Osteoblast (primary cell): ENCODE measurements at places on chromosomes 3 and 15. TPM values are rescaled to one million over a fixed set of nuclear protein-coding genes. Genes with fewer than 3 reads are reported as not detected.

DNA sequence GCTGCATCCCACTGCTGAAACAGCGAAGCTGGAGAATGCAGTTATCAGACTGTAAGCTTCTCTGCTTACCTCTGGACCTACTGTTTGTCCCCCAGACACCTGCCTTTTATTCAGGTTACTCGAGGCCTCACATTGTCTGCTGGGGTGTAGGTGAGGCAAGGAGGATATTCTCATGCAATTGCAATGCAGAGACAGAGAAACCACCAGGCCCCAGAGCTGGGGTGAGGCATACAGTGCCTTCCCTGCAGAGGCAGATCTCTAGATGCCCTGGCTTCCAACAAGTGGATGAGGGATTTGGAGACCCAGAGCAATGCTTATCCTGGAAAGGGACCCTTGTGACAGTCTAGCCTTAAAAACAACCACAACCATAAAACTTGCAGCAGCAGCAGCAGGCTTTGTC, 263.4 kb upstream of the ST8SIA2 start:
- DNase-seq = no peak

- peak; percentile 47 for DNase-seq
These were observed 42.3 kb downstream of the ZDHHC19 start for GRCh38 chr3:196168808-196169391.

GRCh38 chr3:141302364-141303141, 65.8 kb upstream of the ZBTB38 start:
- DNase-seq = no peak

DNA sequence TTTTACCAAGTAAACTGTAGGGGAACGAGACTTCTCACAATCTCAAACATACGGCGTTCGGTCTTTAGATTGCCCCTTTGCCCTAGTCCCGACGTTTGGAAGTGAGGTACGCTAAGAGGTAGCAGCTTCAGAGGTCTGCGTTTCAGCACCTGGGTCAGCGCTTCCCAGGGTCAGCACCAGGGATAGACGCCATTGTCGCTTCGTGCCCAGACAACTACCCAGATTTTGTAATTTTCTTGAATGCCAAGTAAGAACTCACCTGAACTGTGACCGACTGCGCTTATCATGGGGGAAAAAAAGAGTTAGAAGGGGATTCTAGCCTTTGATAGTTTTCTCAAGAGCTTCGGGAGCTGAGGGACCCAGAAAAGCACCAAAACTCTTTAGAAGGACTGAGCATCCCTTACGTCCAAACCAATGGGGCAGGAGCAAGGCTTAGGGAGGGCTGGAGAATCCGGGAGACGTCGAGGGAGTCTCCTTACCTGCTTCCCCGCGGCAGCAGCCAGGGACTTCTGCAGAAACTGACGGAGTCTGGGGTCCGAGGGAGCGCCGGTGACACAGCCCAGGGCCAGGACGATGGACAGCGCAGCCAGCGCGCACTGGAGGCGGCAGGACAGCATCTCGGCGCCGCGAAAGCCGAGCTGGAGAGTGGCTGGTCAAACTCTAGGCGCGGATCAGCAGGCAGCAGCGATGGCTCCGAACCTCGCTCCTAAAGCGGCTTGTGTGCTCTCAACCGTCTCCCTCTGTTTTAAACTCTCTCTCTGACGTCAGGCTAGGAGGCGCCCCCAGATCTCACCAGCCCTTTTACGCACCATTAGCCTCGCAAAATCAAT, at the start of gene SST:
SST (minus strand) TSS at position 720 of the 830 bp plus-strand sequence; CDS start at position 617, 103 bp downstream.
- no peak for DNase-seq

- no peak for DNase-seq
These were observed 26.4 kb upstream of the ATP8B4 start for GRCh38 chr15:50145451-50145872.

Gene PARP3
- 39.2 and 46.0 TPM in 2 replicates for total RNA-seq

DNA sequence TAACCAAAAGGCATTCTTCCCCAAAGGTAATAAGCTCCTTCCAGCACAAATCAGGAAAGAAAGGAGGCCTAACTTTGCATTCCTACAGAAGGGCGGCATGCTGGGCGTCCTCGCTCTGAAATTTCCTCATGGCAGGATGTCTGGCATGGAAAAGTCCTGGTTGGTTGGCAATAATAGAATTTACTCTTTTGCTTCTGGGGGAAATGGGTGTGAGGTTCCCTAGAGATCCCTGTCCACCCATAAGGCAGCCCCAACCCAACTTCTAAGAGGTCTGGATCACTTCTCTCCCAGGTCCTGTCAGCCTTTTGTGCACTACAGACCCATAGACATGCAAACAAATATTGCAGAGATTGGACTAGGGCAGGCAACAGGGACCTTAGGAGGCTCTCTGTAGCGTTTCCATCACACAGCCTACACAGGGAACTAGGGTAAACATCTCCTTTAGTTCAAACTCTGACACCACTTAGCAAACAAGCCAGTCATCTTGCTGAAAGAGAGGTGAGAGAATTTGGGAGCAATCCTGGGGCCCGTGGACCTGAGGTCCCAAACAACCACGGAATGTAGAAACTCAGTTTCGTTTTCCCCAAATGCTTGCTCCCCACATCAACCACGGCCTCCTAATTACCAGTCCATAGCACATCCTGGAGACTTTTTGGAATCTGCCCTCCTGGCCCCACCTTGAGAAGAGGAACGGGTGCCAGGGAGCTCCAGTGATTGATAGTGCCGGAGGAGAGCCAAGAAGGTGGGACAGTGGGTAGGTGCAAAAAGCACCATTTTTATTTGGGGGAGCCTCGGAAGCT, 2.1 kb downstream of the ZIC4 start:
- DNase-seq = peak; percentile 59

GRCh38 chr3:169390271-169390670, 273.2 kb downstream of the MECOM start:
- DNase-seq = no peak

DNA sequence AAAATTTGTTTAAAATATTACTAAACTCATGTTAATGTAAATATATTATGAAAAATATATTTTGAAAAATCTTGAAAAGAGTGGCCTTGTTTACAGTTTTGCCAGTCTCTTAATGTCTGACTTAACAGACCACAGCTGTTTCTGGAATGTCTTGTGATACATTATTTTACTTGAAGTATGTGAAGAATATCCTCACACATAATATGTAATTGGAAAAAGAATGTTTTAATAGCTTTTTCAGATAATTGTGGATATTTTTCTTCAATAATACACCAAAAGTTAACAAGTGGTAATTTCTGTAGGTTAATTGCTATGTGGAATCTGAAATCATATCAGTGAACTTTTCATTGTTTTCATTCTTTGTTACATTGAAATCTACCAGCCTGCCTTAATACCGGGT, 101.3 kb downstream of the UBE2E2 start:
- no peak for DNase-seq

Gene IL20RB
- 1.2 and 1.8 TPM in 2 replicates for total RNA-seq

Gene CEP19
- 3.6 and 3.8 TPM in 2 replicates for total RNA-seq

GRCh38 chr3:27678234-27678633, 43.9 kb downstream of the EOMES start:
- no peak for DNase-seq

Gene CA12
- 107 and 114 TPM in 2 replicates for total RNA-seq

GRCh38 chr3:5181469-5182141, 5.9 kb upstream of the EDEM1 start:
- DNase-seq = no peak

Gene DPH6
- total RNA-seq = 13.6 and 20.6 TPM in 2 replicates

Gene CSPG4
- 11.5 and 20.3 TPM in 2 replicates for total RNA-seq

Gene CIB2
- total RNA-seq = 1.5 and 2.2 TPM in 2 replicates

GRCh38 chr15:25136119-25136518, 181.3 kb downstream of the SNRPN start:
- no peak for DNase-seq

DNA sequence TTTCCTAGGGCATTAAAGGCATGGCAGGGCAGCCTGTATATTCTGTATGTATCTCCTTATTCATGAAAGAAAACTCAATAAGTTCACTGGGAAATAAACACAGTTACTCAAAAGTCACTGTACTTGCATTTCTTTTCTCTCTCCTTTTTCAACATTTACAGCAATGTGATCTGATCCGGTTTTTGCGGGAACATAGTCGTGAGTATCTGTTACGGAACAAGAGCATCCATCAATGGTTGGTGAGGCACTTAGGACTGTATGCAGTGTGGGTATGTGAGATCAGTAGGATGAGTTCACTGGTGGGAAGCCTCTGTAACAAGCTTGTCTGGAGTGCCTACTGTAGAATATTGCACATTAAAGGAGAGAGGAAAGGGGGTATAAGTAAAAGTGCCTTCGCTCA, 80.7 kb downstream of the COL6A5 start:
- DNase-seq = no peak

Gene SCN5A
- under 0.01 TPM in 1 of 2 replicates, not detected in the other for total RNA-seq

DNA sequence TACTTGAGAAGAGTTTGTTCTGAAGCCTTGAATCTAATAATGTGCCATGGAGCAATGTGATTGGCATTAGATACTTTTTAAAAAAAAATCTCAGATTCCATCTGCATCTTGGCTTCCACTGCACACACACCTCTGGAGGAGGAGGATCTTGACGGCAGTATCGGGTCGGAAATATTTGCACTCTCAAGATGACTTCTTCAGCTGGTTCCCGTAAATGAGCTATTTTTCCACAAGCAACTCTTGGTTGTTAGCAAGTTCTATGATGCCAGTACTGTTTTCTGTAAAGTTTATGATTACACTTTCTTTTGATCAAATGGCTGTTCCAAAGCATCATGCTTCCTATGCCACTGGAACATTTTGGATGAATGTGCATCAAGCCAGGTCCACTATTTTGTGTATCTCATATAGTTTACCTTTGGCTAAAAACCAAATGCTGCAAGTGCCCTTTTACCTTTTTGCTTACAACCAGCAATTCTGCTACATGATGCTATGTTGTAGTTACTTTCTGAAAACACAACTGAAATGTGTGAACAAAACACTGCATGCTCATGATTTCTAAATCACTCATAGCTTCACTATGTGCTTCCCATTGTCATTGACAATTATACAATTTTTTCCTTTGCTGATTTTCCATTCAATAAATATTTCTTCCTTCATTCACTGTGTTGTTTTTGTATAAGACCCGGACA, 43.8 kb downstream of the CCR3 start:
- no peak for DNase-seq

DNA sequence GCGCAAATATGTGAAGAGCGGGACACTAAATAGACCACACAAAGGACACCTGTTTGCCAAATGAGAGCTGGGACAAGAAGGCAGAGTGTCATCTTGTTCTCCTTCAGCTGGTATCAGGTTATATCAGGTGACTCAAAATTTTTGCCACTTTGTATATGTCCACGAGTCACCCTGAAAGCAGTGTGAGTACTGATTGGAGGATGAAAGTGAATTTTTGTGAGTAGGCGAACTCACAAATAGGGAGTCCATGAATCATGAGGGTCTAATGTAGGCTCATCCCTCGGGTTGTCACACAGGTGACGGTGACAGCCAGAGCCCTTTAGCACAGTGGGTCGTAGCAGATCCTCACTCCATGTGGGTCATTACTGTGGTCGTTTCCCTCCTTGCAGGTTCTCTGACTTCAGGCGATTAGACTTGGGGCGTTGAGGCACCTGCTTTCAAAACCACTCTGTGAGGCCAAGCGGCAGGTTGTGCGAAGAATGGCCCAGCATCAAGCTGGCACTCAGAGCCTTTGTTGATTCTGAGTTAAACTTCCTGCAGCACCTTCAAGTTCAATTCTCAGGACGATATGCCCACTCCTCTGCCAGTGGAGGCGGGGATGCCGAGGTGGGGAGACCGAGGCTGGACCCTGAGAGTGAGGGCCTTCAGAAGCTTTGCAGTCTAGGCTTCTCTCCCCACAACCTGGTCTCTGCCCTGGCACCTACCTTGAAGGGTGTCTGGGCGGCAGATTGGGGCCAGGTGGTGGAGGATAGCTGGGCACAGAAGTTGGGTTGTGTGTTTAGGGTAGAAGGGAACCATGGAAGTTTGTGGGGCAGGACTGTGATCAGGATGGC, 173.8 kb downstream of the SMAD6 start:
- no peak for DNase-seq

Gene PARP15
- 3.2 and 3.6 TPM in 2 replicates for total RNA-seq
